ENCODE measurements at places on chromosomes 2 and 18.

DNA sequence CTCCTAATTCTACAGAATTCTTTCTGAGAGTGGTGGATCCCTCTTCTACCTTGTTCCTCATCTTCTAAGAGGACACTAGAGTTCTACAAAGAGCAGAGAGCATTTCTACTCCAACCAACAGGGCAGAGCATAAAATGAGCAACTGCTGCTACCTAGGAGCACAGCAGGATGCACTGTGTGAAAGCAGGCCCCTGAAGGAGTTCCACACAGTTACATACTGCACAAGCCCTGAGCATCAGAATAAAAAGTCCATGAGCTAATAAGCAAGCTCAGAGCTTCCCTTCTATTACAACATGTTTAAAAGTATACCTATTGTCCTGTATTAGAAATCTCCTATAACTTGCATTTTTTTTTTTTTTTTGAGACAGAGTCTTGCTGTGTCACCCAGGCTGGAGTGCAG is 8.4 kb downstream of the FHL2 start:
- no peak for DNase-seq

- no peak for DNase-seq
These were observed 275.9 kb upstream of the MAP2 start for GRCh38 chr2:209147981-209148380.

DNA sequence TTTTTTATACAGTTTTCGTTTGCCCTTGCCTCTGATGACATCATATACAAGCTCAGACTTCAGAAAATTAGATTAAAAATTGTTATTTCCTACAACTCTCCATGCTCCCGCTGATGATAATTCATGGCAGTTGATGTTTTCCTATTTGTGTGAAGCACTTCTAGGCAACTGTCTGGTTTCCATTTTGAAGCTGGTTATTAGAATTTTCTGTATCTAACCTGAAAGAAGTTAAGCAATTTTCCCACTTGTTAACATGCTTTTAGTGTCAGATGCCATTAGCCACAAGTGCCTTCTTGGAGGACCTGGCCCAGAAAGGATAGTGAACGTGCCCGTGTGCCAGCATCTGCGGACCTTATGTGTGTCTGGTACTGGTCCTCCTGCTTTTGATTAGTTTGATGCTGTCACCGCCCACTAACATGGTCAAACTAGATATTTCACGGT is 347.6 kb upstream of the RAB12 start:
- no peak for DNase-seq

- DNase-seq: no peak
These were observed 33.2 kb upstream of the CYTIP start for GRCh38 chr2:157476953-157477709.

GRCh38 chr18:60358516-60358915 is 14.1 kb downstream of the MC4R start:
- DNase-seq: no peak

GRCh38 chr2:70767699-70768589 is at the start of gene ADD2:
Gene ADD2 (minus strand): TSS chr2:70768200. CDS start chr2:70706408, 61,792 bp downstream.
- peak; percentile 61 for DNase-seq

DNA sequence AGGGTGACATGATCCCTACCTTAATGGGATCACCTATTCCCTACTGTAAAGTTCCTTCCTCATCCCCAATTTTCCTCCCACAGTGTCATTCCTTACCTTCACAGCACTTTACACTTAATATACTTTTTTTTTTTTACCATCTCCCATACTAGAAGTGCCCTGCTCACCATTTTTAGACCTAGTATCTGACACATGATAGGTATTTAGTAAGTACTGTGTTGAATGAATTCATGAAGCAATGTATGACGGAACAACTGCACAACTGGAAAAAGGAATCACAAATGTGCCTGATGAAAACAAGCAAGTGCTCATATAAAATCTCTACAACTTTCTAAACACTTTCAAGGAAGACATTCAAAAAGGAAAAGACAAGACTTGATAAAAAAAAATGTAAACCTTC is 77.0 kb upstream of the ST8SIA5 start:
- no peak for DNase-seq

DNA sequence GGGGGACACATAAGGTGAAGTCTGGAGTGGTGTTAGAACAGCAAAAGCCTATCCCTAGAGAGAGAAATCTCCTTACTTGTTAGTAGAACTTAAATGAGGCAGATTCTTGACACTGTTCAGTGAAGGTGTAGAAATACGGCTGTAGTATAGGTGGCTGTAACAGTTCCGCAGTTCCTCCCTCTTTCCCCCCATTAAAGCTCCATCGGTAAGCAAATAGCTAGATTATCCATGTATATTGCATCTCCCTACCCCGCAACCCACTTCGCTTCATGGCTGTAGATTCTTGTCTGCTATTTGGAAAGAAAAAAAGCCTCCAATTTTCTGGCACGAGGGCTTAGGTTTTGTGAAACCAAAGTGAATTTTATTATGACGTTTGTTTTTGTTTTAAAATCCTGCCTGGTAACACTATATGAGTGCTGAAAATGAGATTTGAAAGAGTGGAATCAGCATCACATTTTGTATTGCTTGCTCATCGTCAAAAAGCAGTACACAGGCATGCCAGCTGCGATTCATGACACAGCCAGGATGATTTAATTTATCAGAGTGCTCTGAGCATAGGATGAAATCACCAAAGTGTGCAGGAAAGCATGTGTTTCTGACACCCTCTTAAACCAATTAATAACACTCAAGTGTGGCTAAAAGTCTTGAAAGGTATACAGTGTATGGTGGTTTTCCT is 1.4 kb downstream of the FAM171B start:
- DNase-seq: no peak

- DNase-seq: no peak
These were observed 112.5 kb upstream of the OTX1 start for GRCh38 chr2:62938126-62938525.

DNA sequence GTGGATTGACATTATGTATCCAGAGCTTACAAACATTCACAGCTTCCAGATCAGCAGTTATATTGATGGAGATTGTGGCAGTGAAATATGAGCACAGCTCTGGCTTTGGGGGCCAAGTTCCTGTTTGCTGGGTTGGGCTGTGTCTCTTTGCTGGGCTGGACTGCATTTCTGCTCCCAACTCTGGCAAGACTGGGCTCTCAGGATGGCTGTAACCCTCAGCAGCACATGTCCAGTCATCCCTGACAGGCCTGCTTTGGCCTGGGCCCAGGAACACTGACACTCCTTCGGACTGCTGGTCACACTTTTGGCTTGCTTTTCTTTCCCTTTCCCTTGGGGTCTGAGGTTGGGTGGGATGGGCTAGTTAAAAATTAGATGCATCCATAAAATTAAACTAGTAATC is 17.9 kb upstream of the VPS4B start:
- DNase-seq: no peak

DNA sequence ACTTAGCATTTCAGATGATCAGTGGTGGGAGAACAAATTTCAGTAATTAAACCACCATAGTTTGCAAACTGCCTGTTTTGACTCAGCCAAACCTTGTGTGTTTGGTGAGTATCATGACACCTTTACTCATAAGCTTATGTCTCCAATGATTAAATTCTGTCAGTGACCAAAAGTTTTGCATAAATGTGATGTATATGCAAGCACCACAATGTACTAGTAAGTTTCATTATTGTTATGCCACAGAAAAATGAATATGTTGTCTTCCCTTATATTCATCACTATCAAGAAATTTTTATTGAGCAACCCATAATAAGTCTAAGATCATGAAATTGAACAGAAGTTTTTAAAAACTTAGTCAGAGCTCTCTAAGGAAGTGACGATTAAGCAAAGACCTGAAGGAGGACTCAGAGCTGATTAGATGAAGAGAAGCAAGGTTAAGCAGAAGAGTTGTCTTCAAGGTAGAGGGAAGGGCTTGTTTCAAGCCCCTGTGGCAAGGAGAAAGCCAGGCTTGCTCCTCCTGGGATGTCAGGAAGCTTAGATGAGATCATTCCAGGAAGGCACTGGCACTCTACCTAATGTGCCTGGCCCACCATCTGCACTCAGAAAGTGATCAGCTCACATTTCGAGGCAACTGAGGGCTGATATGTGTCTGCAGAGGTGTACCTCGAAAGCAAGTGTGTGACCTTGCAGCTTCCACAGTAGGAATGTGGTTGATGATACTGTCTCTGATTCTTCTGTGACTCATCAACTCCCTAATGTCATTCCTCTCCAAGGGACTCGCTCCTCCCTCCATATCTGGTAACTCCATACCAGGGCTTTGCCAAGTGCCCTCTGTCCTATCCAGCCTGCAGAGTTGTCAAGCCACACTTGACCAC is 54.7 kb downstream of the KCTD18 start:
- no peak for DNase-seq

- no peak for DNase-seq
These were observed 12.4 kb downstream of the IGFBP2 start for GRCh38 chr2:216645636-216645950.

DNA sequence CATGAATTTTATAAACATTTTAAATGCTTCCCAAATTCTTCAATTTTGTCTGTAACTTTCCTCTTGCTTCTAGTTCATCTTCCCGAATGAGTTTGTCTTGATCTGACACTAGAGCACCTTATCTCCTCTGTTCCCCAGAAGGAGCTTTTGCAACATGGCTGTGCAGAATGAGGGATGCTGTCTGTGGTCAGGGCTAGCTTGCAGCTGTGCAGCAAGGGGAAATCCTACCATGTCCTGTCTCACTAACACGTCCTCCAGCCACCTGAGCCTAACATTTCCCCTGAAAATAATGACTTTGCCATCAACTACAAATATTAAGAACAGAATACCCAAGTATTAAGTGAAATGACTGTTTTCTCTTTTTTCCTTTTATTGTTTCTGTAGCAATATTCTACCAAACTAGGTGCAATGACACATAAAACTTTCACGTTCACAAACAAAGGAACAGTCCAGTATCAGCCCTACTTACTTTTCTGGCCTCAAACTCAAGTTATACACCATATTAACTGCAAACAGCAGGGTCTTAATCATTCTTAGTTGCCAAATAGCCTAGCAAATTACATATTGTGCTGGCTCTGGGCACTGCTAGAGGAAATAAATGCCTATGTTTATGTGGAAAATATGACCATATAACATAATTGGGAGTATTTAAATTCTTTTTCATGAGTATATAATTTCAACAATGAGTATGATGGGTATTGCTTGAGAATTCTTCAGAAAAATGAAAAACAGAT is 423.3 kb downstream of the CMPK2 start:
- no peak for DNase-seq

GRCh38 chr2:149098701-149099100 is 60.2 kb downstream of the LYPD6B start:
- DNase-seq: no peak

- no peak for DNase-seq
These were observed 29.7 kb downstream of the ST8SIA5 start for GRCh38 chr18:46727177-46727576.

DNA sequence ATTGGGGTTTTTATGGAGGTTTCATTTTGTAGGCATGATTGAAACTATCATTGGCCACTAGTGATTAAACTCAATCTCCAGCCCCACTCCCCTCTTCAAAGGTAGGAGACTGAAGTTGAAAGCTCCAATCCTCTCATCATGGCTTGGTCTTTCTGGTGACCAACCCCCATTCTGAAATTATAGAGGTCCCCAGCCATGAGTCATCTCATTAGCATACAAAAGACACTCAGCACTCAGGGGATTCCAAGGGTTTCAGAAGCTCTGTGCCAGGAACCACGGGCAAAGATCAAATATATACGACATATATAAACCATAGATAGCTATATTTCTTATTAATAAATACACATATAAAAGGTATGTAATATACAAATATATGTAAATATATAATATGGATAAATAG is 256.0 kb upstream of the POU3F3 start:
- DNase-seq: no peak

DNA sequence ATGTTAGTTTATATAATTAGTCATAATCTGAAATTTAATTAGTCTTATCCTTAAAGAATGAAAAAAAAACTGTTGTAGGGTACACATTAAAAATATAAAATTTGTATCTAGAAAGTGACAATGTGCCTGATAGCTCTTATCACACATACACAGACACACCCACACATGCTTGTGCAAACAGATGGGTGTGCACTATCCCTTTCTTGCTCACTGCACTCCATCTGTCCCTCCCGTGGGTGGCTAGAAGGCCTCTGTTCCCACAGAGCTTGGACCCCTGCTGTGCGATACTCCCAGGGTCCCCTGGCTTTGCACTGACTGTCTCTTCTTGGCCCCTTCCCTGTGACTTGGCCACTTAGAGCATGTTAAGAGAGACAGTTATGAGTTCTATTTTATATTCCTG is 123.9 kb upstream of the ACKR3 start:
- no peak for DNase-seq

DNA sequence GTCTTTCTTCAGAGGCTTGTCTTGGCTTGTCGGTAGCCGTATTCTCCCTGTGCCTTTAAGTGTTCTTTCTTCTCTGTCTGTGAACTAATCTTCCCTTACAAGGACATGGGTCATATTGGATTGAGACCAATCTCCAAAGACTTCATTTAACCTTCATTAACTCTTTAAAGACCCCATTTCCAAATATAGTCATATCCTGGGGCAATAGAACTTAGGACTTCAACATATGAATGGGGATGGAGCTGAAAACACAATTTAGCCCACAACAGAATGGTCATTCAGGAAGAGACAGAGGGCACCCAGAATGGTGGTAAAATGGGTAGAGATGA is 82.1 kb upstream of the TANK start:
- no peak for DNase-seq

DNA sequence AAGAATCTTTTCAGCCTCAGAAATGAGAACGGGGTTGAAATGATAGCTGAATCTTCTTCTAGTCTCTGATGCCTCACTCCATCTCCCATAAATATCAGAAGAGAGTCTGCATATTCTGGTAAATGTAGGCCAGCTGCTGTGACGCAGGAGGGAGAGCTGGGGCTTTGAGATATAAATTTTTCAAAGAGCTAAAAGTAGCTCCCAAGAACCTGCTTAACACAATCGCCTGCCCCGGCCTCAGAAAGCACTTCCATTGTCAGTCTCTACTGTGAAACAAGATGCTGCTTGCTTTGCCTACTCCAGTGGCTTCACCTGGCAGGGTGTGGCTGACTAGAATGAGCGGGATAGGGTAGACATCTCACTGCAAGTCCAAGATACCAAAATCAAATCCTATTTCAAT is 105.0 kb upstream of the CCDC150 start:
- no peak for DNase-seq

GRCh38 chr18:79429785-79430281 is 34.1 kb downstream of the NFATC1 start:
- DNase-seq: no peak

GRCh38 chr18:21914739-21915319 is 174.2 kb downstream of the MIB1 start:
- peak; percentile 19 for DNase-seq

GRCh38 chr2:69689466-69689865 is 45.9 kb upstream of the AAK1 start:
- DNase-seq: no peak

DNA sequence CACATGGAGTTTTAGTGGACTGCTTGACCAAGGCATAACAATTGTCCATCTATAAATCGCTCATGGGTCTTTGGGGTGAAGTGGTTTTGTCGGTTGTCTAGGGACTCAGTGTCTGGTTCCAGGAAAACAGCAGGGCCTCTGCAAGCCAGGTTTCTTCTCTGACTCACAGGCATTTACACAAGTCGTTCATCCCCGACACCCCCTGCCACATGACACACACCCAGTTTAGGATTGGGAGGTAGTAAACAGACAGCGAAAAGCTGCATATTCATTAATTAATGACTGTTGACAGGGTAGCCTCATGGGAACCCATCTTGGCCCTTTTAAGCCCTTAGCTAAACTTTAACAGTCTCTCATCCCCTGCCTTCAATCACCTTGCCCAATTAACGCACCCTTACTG is 194.8 kb upstream of the ACVR2A start:
- DNase-seq: no peak
